Naive thymus-derived CD8-positive, alpha-beta T cell (primary cell): ENCODE measurements at places on chromosomes 6 and 20. TPM values are rescaled to one million over a fixed set of nuclear protein-coding genes. Genes with fewer than 3 reads are reported as not detected.

The GLYATL3 gene
- not detected for polyA plus RNA-seq

The CHMP4B gene
- 4.0 TPM for polyA plus RNA-seq

The POM121L2 gene
- not detected for polyA plus RNA-seq

The LATS1 gene
- polyA plus RNA-seq: 14.2 TPM

The KHDC1L gene
- polyA plus RNA-seq: not detected
